ENCODE measurements at places on chromosomes 4 and X. TPM values are rescaled to one million over a fixed set of nuclear protein-coding genes. Genes with fewer than 3 reads are reported as not detected.

SAGE1 gene
- not detected for total RNA-seq

SSX2 gene
- not detected for total RNA-seq

APOOL gene
- total RNA-seq, result 36.2 TPM

NSG1 gene
- not detected for total RNA-seq

AREG gene
- total RNA-seq, result 6.8 TPM

FLNA gene
- 1,031 TPM for total RNA-seq

GPR50 gene
- not detected for total RNA-seq

GABRB1 gene
- not detected for total RNA-seq

MAGIX gene
- total RNA-seq, result 0.89 TPM

LIN54 gene
- total RNA-seq, result 19.8 TPM

ZDHHC15 gene
- not detected for total RNA-seq

DYNLT3 gene
- total RNA-seq, result 63.5 TPM

HSPA4L gene
- total RNA-seq, result 27.0 TPM

PF4V1 gene
- total RNA-seq, result not detected

ARAP2 gene
- total RNA-seq, result 7.9 TPM

APBB2 gene
- total RNA-seq, result 32.2 TPM

SERPINA7 gene
- not detected for total RNA-seq

FGF16 gene
- not detected for total RNA-seq

GABRA4 gene
- not detected for total RNA-seq

MAML3 gene
- 12.0 TPM for total RNA-seq

FAM156B gene
- 40.3 TPM for total RNA-seq

GABRE gene
- 45.3 TPM for total RNA-seq

SLC2A9 gene
- not detected for total RNA-seq

KIT gene
- not detected for total RNA-seq

DACH2 gene
- total RNA-seq, result not detected

CSAG1 gene
- not detected for total RNA-seq

ODAPH gene
- not detected for total RNA-seq

NPY2R gene
- not detected for total RNA-seq

TIGD4 gene
- total RNA-seq, result 1.8 TPM

FAM9B gene
- not detected for total RNA-seq

NAP1L3 gene
- total RNA-seq, result 5.3 TPM

GLOD5 gene
- total RNA-seq, result not detected

FRG2 gene
- not detected for total RNA-seq

PRR32 gene
- total RNA-seq, result not detected

TRIM75 gene
- not detected for total RNA-seq

ADD1 gene
- total RNA-seq, result 71.6 TPM

FBXO8 gene
- 24.0 TPM for total RNA-seq

ADH4 gene
- not detected for total RNA-seq

F8A1 gene
- 25.8 TPM for total RNA-seq

IL2 gene
- not detected for total RNA-seq

All from NCI-H460 (cell line).